Right ventricle myocardium inferior (tissue), 1 donor: ENCODE measurements at places on chromosomes 3 and 15.
A peak's percentile ranks its signal among the peaks of the same experiment; 100 is the strongest.

GRCh38 chr15:29885183-29885582, 62.9 kb upstream of the TJP1 start:
- DNase-seq: no peak

DNA sequence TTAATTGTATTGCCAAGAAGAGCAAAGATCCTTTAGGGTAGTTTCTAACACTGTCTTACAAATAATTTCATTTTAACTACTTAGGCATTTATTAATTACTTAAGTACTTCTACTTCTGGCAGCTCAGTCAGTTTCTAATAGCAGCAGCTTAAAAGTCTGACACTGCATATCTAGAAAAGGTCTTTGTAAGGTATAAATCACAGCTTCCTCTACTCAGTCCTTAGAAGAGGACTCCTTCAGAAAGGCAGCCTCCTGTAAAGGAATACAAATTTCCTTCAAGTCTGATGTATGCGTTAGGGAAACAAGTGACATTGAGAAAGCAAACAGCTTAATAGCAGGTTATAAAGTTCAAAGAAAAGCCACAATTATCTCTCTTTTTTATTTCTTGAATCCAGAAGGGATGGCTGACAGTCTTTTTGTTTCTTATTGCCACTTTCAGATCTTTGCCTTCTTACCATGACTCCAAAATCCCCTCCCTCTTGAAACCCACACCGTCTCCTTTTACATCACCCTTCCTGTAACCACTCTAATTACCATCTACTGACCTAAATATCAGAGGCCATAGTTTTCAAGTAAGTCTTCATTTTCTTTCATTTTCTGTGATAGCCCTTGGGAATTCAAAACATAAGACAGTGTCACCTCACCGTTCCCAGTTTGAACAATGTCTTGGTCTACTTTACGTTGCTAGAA, 109.5 kb downstream of the CGGBP1 start:
- DNase-seq: no peak

- DNase-seq: no peak
Observed at GRCh38 chr3:98745718-98746117, 17.4 kb upstream of the ST3GAL6 start.

- no peak for DNase-seq
Observed at GRCh38 chr3:101814835-101815234, 34.5 kb upstream of the NFKBIZ start.

- no peak for DNase-seq
Observed at GRCh38 chr3:124963755-124964154, 29.2 kb upstream of the MUC13 start.

GRCh38 chr15:101136381-101137268, 115.2 kb downstream of the CHSY1 start:
- no peak for DNase-seq

- no peak for DNase-seq
Observed at GRCh38 chr3:48233542-48233941, 7.4 kb upstream of the ZNF589 start.

DNA sequence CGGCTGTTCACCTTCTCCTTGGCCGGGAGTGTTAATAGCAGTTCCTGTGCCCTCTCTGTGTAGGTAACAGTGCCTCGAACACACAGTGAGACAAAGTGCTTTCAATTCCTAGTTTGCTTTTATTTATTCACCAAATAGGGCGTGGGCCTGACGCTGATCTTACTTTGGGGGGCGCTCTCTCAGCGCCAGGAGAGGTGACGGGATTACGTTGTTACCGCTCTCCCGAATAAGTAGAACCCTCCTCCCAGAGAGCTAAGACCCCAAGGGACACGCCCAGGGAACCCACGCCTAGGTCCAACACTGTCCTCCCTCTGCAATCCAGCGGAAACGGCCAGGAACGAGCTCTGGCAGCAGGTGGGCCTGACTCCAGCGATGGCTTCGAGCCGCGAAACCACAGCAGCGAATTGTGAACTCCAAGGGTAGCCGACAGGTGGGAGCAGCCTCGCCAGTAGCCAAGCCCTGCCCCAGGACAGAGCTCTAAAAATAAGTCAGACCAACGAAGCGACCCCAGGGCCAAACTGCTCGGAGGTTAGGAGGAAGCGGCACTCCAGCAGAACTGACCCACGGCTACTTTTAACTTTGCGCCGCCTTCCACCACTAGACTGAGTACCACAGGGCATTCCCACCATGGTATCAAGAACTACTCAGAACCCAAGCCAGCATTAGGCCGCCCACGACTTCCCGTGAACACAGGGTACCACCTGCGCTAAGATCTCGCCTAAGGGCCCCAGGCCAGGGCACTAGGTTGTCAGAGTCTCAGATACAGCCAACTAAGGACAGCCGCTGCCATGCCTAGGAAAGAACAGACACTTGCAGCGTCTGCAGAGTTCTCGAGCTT, 1.6 kb upstream of the SIN3A start:
- DNase-seq: no peak

GRCh38 chr3:15064299-15064834, 748 bp downstream of the MRPS25 start:
- no peak for DNase-seq

DNA sequence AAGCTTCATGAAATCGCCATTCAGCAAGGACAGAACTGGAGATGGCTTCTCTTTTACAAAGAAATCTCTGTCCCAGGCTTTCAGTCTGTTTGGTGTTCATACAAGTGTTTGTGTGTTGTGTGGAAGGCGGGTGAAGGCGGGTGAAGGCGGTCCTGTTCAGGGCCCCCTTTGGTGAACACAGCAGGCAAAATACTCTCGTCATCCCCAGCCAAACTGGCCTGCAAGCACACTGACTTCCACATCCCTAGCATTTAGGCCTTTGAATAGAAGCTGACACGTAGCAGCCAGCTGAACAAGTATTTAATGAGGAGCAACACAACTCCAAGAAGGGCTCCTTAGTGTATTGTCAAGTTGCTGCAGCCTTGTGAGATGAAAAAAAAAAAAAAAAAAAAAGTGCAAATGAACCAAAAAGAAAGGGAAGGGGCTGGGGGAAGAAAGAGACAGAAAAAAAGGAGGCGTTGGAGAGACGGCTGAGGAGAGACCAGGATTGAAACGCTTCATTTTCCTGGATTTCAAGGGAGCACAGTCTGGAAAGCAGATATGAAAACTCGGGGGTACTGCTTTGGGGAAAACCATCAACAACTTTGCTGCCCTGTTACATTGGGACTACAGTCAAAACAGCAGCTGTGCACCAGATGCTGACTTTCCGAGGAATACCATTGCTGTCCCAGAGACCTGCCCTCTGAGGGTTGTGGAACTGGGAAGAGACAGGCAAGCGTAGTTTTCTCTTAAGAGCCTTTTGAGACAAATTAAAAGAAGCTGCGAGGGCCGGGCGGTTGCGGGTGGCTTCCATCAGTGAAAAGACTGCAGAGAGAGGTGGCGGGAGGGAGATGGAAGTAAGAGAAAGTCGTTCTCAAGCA, 74.6 kb downstream of the TGFBR2 start:
- peak; percentile 65 for DNase-seq

DNA sequence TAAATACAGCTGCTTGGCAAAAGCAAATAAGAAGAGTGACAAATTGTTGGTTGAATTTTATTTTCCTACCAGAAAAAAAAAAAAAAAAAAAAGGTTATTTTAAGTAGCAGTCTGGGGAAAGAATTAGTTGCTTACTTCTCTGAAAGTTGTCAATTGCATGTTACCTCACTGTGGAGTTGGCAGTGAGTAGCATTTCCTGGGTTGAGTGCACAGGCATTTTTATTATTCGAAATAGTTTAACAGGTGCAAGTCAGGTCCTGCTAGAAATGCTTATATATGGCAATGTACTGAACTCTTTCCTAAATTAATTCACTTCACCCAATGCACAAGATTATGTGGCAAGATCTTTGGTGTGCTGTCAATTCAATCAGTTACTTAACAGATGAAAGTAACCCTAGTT, 680.6 kb downstream of the EPHA3 start:
- no peak for DNase-seq

DNA sequence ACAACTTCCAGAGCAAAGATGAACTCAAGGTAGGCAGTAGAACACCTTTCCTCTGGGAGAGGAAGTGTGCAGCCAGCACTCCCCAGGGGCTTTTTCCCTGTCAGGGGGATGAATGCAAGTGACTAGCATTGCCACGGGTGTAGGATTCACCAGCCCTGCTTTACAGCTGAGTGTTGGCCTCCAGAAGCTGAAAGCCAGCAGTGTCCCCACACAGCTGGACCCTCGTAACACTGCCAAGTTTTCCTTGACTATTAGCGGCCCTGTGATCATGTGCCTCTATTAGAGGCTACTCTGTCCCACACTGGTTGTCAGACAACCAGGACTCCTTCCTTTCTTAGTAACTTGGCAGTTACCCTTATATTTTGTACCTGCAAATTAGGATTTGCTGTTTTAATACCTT, 104.9 kb upstream of the MANF start:
- no peak for DNase-seq

GRCh38 chr15:25624504-25625177, 185.8 kb upstream of the UBE3A start:
- no peak for DNase-seq

DNA sequence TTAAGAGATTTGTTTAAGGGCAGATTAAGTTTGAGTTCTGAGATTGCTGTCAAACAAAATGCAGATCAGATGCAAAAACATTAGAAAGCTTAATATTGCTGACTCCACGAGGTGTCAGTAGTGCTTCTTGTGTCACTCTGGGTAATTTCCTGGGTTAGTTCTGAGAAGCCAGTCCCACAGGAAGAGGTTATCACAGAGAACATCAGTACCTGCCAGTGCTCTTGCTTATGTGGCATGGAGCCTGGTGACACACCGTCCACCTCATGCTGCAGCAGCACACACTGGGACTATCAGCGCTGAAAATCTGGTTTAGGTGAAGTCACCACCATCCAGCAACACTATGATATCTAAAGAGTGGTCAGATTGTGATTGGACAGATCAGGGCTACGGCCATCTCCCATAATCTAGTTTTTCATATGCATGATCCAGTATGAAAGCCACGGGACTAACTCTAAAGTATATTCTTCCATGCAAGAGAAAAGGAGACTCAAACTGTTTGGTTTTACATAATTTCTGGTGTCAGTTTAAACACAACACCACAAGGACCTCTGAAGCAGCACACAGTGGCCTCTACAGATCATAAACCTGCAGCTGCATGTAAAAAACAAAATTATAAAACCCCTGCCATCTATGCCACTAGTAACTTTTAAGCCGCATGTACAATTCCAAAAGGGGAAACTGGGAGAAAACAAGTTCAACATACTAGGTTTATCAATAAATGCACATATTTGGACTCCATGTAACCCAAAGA, 36.1 kb upstream of the MYO5C start:
- no peak for DNase-seq

DNA sequence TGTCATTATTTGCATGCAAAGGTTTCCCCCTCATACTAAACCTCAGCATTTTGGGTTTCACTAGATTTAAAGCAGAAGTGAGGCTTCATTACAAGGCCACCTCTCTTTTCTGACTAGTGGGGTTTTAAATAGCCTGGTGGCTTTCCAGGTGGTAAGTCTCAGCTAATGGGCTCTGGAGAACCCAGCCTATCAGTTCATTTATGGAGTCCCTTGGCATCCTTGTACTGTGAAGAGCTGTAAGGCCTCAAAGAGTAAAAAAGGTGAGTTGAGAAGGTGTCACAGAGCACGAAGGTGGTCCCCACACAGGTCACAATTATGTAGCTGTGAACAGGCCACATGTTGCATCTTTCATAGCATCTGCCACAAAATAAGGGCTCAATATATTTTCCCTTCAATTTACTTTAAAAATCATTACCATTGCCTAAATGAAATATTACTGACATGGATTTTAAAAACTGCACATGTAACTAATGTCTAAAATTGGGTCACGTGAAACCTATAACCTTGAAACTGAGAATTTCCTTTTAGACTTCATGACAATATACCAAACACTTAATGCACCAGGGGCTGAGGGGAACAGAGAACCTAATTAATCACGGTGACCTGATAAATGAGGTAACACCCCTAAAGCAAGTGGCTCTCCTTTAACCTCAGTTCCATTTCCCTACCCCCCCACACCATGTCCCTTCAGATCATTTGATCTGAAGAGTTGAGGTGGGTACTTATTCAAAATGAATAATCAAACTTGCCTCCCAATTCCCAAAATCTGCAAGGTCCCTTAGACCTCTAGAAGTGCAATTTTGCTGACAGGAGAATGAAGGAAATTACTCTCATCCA, 1.3 kb downstream of the NGLY1 start:
- DNase-seq: no peak

- DNase-seq: no peak
Observed at GRCh38 chr15:101390060-101390459, 95.0 kb upstream of the SNRPA1 start.

- DNase-seq: no peak
Observed at GRCh38 chr15:48861813-48862431, 16.0 kb upstream of the EID1 start.

GRCh38 chr3:71753701-71754609, at the start of gene GPR27:
GPR27 (plus strand) TSS chr3:71753855; CDS start chr3:71754050, 195 bp downstream.
- peak; percentile 74 for DNase-seq

GRCh38 chr15:50458348-50459112, 34.3 kb downstream of the USP8 start:
- DNase-seq: no peak

- DNase-seq: no peak
Observed at GRCh38 chr3:73036694-73037591, 24.5 kb upstream of the EBLN2 start.

GRCh38 chr3:44234648-44235268, 6.9 kb upstream of the TOPAZ1 start:
- no peak for DNase-seq

DNA sequence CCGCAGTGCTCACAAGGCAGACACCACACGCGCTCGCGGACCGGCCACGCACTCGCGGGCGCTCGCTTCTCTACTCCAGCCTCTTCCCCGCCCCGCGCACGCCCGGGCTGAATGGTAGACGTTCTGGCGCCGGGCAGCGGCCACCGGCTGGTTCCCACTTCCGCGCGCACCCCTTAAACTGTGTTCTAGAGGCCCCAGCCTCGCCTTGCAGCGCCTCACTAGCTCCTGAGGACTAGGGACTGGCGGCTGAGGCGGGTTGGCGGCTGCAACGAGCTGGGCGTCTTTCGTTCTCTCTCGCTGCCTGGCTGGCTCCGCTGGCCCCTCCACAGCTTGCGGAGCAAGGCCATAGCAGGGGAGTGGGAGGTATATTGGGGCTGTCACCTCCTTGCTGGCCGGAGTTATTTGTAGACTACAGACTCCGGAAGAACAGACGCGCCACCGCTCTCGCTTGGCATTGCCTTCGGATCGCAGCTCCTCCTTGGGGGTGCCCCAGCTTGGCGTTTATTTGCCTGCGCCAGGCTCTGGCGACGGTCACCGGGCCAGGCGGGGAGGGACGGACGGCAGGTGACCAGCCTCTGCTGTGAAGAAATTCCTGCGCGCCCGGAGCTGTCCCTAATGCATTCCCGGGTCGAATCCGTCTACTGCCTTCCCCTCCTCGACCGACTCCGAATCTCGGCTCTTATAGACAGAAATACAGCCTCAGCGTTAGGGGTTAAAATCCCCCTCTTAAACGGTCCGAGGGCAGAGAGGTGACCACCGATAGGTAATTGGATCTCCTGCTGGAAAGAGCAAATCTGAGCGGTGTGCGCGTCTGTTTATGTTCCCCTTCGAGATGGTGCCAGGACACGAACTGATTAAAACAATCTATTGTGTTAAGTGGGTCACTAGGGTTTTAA, 1.3 kb downstream of the GREM1 start:
- no peak for DNase-seq

- DNase-seq: no peak
Observed at GRCh38 chr3:64501298-64501906, 186.4 kb downstream of the ADAMTS9 start.

- DNase-seq: no peak
Observed at GRCh38 chr3:45381168-45381852, 7.1 kb upstream of the LARS2 start.

GRCh38 chr15:95210436-95210981, 979.1 kb downstream of the MCTP2 start:
- no peak for DNase-seq
